ENCODE measurements at places on chromosomes 11 and 22. TPM values are rescaled to one million over a fixed set of nuclear protein-coding genes. Genes with fewer than 3 reads are reported as not detected.

DNA sequence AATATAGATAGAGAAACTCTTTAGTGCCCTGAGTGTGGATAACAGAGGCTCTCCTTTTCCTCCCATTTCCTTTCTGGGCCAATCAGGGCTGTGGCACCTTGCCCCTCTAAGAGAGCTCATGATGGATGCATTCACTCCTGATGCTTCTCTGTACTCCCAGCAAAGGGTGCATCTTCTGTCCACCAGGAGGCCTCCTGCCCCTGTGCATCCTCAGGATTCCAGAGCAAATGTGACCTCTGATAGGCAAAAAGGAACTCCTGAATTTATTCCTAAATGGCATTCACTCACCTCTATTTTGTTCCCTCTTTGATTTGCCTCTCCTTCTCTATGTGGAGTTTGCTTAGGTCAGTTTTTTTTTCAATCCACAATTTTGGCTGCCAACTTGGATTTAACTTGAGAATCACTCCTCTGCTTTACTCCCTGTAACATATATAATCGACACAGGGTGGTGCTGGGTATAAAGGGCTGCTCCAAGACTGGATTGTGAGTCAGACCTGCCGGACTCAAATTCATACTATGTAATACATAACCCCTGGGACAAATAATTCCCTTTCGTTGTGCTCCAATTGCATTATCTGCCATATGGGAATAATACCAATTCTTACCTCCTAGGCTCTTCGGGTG, 1.1 kb upstream of the MRGPRX4 start:
- DNase-seq, result peak; percentile 73

Gene GGTLC2
- total RNA-seq, result not detected

Gene TRIM64
- not detected for total RNA-seq

Gene KRTAP5-8
- total RNA-seq, result not detected

DNA sequence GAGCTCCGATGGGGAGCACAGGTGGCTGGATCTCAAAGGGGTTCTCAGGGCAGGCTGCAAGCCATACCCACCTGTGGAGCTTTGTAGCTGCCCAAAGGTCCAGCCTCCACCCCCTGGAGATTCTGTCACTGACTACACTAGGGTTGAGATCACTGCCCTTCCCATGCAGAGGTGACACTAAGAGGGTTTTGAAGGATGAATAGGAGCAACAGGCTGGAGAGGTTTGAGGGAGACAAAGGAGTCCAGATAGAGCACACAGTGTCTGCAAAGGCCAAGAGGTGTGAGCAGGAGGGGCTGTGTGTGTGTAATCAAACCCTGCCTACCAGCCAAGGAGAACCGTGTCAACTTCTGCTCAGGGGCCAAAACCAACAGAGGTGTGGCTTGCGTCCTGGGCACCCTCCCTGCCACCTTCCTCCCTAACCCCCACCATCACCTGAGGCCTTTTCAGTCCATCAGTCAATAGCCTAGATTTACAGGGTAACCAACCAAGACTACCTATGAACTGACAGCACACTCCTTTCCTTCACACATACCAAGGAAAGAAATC, 43.0 kb upstream of the WNT11 start:
- DNase-seq, result no peak

- no peak for DNase-seq
These were observed 26.5 kb upstream of the PSMA1 start for GRCh38 chr11:14546672-14547071.

DNA sequence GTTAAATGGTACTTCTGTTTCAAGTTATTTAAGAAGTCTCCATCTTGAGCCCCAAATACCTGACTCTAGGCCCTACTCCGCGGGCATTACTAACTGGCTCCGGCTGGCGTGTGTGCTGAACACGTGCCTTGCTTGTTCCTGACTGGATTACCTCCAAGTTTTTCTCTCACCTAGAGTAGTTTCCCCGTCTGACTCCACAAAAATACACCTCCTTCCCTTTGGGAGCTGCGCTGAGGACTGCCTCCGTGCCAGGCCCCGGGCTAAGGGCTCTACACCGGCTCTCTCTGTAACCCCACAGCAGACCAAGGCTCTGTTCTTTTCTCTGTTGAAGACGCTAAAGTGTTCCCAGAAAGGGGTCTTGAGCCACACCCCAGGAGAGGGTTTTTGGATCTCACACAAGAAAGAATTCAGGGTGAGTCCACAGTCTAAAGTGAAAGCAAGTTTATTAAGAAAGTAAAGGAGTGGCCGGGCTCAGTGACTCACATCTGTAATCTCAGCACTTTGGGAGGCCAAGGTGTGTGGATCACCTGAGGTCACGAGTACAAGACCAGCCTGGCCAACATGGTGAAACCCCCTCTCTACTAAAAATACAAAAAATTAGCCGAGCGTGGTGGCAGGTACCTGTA, 61.8 kb downstream of the ANO1 start:
- DNase-seq, result no peak

DNA sequence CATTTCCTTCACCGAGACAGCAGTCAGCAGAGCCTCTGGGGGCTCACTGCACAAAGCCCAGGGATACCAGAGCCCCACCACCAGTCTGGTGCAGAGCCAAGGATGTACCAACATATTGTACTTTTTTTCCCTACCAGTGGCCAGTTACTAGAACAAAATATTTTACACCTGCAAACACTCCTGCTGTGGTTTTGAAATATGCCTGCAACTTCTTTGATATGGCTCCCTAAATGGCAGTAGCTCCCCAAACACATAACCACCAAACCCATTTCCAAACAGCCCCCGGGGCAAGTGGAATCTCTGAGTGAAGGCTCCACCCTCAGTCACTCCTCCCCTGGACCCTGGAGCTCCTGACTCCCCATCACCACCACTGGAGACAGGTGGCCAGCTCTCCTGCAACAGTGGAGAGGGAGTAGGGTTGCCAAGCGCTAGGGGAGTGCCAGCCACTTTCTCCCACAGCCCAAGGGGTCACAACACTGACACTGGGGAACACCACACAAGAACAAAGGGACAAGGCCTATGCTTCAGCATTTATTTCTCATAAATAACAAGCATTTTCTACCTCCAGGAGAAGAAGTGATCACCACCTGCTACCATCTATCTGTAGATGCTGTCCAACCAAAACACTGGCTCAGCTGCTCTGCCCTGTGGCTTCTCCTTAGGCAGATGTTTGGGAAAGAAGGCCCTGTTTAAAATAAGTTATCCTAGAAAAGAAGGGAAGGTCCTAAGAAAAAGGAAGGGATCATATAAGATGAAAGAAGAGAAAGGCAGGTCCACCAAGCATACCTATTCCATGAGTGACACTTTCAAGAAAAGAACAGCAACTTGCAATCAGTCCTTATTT, 15.1 kb downstream of the DGCR2 start:
- no peak for DNase-seq

DNA sequence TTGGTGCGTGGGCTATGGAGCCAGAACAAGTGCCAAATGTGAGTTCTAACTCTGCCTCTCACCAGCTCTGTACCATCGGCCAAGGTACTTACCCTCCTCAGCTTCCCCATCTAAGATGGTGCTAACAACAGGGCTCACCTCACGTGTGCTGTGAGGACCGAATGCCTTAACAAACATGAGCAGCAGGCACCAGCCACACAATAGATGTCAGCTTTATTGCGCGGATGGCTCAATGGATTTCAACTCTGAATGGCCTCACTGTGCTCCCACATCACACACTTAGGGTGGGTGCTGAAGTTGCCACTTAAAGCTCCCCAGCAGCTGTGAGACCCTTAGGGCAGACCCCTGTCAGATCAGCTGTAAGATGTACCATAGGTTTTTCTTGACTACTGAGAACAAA, 24.1 kb downstream of the RELT start:
- DNase-seq, result peak; percentile 38

- DNase-seq, result no peak
These were observed 32.8 kb upstream of the YPEL1 start for GRCh38 chr22:21768435-21768834.

Gene MFNG
- total RNA-seq, result 10.6 TPM

DNA sequence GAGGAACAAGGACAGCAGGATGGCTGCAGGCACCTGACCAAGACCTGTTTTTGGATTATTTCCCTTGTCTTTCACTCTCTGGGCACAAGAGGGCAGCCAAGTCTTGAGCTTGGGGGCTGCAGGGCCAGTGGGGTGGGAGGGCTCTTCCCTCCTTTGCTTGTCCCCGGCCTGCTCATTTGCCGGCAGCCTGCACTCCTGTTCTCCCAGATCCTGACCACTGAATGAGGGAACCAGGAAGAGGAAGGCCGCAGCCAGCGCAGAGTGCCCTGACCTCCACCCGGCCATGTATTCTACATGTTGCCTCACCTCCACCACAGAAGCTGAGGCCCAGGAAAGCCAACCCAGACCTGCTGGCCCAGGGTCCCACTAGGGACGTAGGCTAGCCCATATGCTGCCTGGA, 15.5 kb upstream of the NNMT start:
- DNase-seq, result peak; percentile 88

GRCh38 chr22:31277741-31278140, 14.5 kb downstream of the PIK3IP1 start:
- no peak for DNase-seq

GRCh38 chr22:32308191-32308590, 49.5 kb upstream of the RFPL3 start:
- DNase-seq, result no peak

DNA sequence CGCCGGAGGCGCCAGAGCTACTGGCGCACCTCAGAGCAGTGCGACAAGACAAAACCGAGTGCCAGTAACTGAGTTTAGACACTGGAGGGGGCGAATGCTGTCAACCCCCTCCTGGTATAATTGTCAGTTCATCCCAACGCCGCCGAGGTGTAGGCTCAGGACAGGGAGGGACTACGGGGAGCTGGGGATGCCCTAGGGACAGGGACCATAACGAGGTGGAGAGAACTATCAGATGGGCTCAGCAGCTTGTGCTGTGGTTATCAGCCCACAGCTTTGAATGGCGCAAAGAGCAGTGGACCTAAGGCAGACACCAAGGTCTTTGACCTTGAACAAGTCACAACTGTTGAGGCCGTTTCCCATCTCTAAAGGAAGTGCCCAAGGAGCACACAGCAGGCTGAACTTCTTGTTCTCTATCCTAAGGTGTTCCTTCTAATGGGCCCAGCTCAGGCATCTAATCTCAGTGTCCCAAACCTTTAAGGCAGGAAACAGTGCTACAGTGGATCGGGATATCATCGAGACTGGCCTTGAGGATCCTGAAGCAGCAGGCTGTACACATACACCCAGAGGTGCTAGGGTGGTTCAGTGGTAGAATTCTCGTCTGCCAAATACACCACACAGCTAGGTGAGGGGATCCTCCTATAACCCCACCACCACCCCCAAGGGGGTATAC, 958 bp upstream of the TUT1 start:
- DNase-seq, result no peak

DNA sequence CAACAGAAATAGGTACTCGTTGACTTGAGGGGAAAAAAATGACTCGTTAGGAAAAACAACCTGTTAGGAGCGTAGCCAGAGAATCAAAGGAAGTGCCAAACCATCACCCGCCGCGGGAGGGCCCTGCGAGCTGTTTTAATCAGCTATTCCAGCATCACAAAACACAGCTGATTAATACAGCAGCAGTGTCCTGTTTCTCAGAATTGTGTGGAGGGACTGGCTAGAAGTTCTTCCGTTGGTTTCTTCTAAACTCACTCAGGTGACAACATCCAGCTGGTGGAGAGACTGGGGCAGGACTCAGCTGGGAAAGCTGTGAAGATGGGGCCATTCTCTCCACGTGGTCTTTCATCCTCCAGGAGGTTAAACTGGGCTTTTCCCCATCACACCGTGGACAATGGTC, 28.0 kb downstream of the HSPA8 start:
- peak; percentile 23 for DNase-seq

- peak; percentile 80 for DNase-seq
These were observed 475 bp downstream of the PITPNB start for GRCh38 chr22:27918341-27919221.

DNA sequence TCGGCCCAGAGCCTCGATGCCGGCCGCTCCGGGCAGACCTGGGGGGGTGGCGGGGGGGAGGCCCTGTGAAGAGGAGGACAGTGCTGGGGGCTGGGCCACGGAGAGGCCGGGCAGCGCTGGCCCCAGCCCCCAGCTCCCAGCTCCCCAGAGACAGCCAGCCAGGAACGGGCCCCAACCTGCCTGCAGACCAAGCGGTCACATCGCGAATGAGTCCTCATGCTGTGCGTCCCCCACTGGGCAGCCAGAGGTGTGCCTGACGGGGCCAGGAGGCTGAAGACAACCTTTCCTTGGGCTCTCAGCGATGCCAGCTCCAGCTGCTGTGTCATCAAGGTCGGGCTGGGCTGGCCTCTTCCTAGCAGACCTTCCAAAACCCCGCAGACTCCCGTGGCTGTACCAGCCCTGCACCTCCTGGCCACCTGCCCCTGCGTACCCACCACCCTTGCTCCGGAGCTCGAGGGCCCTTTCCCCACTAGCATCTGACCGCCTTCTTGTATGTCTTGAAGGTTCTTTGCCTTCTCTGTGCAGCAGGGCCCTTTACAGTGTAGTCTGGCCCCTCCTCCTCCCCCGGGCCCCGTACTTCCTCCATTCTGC, 88.4 kb downstream of the CDKN1C start:
- no peak for DNase-seq

DNA sequence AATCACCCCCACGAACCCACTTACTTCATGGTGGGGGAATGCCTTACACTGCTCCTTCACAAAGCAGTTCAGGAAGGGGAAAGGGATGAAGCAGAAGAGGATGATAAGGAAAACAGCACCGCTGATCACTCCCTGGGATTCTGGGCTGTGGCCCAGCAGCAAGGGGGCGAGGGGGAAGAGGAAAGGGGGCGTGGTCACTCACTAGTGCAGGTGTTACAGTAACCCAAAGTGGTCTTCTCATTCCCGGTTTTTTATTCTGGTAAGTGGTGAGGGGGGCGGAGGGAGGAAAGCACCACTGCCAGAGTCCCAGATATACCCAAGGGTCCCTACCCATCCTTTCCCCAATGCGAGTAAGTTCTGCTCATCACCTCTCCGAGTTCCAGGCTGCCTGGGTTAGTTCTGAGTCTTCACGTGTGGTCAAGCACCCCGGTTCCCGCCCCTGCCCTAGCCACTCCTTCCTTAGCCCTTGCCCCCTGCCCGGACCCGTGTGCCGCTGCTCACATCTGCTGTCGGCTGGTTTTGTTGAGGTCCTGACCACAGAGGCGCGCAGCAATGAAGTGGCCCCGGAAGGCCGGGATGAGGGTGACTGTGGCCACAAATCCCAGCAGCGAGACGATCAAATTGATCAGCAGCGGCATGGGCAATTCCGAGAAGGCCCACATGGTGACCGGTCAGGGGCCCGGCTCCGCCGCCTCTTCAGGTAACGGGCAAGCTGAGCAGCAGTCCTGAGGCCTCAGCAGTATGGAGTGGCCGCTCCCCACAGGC, 477 bp downstream of the DPAGT1 start:
- DNase-seq, result peak; percentile 48

GRCh38 chr22:30591588-30592359, at the start of gene PES1:
PES1 (minus strand) TSS chr22:30591910; CDS start chr22:30591833, 77 bp downstream.
- peak; percentile 100 for DNase-seq

Gene CHADL
- not detected for total RNA-seq

GRCh38 chr11:90113541-90113940, 20.9 kb upstream of the NAALAD2 start:
- DNase-seq, result no peak
